ENCODE measurements at places on chromosomes 6 and 20.

GRCh38 chr20:3158968-3159431 lies 665 bp downstream of the FASTKD5 start:
- DNase-seq, result no peak

- DNase-seq, result no peak
Measured at GRCh38 chr6:66902457-66902856, 1195.4 kb upstream of the EYS start.

DNA sequence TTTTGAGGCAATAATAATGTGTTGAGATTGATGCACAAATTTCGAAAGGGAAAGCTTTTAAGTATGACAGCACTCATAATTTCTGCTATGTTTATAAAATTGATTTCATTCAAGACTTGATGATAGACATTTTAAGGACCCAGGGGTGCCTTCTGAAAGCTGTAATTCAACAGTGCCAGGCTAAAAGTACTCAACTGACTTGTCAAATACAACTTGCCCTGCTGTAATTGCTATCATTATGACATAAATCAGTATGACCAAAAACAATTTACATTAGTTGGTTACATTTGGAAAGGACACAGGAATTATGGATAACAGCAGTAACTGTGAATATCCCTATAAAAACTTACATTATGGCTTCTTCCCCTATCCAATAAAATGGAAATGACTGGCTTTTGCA lies 178.9 kb downstream of the MMUT start:
- DNase-seq, result no peak

DNA sequence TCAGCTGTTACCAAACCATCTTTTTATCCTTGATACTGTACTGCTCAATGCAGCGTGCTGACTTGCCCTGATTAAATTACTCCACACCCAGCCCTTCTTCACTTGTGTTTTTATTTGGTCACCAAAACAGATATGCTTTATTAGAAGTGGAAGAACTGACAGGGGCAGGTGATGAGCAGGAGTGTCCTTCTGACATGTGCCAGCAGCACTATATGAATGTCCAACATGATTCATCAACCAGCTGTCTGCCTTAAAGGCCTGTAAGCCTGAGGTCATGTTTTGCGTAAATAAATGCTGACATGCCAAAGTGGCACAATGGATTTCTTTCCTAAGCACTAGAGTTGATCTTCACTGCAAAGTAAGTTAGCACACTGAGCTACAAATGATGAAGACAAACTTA lies 15.4 kb downstream of the POPDC3 start:
- no peak for DNase-seq

DNA sequence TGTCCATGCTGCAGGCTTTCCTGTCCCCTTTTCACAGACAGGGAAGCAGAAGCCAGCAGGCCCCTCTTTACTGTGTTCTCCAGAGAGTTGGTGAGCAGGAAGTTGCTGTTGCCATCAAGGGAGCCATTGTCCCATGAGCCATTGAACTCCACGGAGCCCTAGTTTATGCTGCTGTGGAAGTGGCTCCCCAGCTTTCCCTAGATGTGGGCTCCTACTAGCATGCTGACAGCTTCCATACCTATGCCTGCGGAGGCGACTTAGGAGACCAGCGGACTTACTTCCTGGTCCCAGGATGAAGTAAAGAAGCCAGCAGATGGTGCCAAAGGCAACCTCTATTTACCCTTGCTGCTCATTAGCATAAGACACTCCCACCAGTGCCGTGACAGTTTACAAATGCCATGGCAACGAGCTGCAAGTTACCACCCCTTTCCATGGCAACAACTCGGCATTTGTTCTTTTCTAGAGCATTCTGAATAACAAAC lies 30.8 kb upstream of the FKBP1A start:
- no peak for DNase-seq

- no peak for DNase-seq
Measured at GRCh38 chr6:164924674-164925073, 384.7 kb downstream of the C6orf118 start.

GRCh38 chr6:157267654-157268053 lies 55.7 kb downstream of the TMEM242 start:
- DNase-seq, result no peak

- no peak for DNase-seq
Measured at GRCh38 chr6:56759521-56759920, 116.8 kb upstream of the DST start.

GRCh38 chr6:7769702-7770101 lies 43.8 kb downstream of the BMP6 start:
- DNase-seq, result peak; percentile 43

DNA sequence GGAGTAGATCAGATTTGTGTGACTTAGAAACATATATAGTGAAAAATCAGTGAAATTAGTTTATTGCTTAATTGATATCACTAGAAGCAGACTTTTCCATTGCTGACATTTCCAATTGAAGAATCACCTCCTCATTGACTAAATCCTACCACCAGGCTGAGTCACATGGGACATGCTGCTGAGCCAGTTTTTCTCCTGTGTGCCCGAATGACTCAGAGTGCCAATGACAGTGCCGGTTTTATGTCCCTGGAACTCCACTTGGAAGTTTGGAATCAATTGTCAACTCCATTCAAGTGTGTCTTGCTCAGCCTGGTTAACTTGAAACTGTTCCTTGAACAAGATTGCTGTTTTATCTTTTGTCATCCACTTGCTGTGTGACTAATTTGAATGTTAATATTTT lies 316.1 kb upstream of the PRDM1 start:
- DNase-seq, result no peak

- no peak for DNase-seq
Measured at GRCh38 chr6:3943331-3943765, 94.2 kb downstream of the FAM50B start.

- DNase-seq, result no peak
Measured at GRCh38 chr20:50442512-50442911, 67.7 kb upstream of the PTPN1 start.

- no peak for DNase-seq
Measured at GRCh38 chr6:13308332-13308731, 20.0 kb downstream of the TBC1D7 start.

DNA sequence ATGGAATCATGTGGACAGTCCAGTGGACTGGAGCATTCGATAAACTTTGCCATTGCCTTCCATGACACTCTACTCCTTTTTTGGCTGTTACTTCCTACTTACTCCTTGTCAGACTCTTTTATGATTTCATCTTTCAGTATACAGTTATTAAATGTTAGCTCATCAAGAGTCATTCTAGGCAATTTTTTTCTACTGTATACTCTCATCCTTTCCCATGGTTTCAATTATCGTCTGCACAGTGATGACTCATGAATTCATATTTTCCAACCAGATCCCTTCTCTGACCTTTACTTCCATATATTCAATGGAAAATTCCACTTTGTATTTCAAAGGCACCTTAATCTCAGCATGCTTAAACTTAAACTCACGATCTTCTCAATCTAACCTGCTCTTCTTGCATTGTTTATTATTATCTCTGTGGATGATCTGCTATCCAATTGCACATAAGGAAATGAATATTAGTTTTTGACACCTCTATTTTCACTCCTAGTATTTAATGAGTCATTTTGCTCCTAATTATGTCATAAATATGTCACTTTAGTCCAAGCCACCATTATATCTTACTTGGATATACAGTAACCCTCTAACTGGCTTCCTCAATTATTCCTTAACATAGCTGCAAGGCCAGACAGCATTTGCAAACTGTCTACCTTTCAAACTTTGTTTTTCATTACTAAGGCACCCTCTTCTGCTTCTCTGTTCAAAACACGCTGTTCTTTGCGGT lies 427.5 kb downstream of the PHF3 start:
- peak; percentile 7 for DNase-seq

- DNase-seq, result peak; percentile 58
Measured at GRCh38 chr6:51959744-51960383, 127.5 kb downstream of the PKHD1 start.

DNA sequence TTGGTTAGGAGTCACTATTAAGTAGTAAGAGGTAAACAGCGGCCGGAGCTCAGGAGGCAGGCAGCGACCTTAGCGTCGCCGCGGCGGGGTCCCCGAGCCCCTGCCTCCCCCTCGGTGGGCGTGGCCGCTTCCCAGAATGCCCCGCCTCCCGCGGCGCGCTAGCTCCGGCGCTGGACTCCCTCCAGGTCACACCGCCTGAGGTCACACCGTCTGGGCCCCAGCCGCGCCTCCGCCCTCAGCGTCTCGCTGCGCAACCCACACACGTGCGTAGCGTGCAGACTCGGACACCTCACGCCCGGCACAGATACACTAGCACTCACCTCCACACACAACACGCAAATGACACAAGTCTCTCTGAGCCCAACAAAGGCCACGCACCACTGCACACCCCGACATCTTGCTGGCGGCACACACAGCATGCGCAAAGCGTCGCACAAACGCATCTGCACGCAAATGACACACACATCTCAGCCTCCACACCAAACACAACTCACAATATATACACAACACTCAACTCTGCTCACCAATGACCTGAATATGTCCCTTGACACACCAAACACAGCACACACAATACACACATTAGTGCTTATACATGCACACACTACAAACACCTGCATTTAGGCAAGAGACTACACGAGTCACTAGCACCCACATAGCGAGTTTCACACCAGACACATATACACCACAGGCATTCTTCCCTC lies 17.6 kb upstream of the CDKN1A start:
- DNase-seq, result no peak

DNA sequence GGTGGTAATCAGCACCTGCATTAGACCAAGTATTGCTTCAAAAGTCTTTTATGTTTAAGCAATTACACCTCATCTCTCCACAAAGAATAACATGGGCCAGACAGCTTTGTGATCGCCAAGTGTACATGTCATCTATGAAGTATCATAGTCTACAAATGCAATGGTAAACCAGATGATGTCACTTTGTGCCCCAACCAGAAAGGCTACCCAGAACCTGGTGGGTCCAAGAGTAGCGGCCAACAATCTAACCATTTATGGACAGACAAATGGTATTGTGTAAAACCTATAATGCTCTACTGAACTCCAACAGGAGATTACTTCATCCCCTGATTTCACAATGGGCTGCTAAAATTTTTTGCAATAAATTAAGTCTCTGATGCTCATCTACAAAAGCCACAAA lies 295.9 kb downstream of the GMDS start:
- DNase-seq, result no peak

GRCh38 chr6:45637056-45637455 lies 259.3 kb upstream of the SUPT3H start:
- DNase-seq, result no peak

GRCh38 chr20:19079536-19080299 lies 132.7 kb upstream of the SLC24A3 start:
- DNase-seq, result no peak

DNA sequence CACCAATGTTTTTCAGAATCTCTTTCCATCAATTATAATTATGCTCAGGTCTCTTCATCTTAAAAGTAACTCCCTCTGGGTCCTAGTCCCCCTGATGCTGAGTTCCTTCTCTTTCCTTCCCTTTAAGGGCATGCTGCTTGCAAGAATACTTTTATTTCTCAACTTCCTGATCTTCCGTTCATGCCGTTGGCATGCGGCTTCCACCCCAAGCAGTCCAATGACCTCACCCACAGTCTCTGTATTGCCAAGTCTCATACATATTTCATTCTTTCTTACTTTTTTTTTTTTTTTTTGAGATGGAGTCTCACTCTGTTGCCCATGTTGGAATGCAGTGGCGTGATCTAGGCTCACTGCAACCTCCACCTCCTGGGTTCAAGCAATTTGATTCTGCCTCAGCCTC lies 83.5 kb downstream of the NDUFAF5 start:
- DNase-seq, result no peak

DNA sequence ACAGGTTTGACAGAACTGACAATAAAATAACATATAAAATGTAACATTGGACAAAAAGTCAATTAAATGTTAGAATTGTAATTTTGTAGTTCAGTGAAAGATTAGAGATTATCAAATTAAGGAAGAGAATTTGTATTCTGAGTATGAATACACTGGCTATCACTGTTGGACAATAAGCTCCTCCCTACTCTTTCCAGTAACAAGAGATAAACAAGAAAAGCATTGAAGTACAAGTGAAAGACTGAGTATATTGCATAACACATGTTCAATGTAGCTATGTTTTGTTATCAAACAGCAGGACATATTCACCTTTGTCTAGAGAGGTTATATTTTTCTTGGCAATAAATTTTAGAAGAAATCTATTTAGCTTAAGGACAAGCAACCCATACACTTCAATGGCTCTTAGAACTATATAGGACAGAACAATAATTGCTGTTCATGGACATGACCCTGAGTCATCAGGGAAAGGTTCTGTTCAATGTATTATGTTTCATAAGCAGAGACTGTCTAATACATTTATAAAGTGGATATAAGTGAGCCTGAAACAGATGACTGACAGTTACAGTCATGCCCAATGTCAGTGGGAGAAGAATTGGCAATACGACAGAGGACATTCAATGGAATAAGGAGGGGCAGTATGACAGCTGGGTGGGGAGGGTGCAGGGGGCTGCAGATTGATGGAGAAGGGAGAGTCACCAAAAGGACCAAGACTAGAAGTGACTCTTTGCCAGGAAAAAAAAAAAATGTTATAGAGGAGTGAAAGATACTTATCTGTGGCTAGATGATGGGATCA lies 520.4 kb downstream of the FRK start:
- DNase-seq, result no peak

DNA sequence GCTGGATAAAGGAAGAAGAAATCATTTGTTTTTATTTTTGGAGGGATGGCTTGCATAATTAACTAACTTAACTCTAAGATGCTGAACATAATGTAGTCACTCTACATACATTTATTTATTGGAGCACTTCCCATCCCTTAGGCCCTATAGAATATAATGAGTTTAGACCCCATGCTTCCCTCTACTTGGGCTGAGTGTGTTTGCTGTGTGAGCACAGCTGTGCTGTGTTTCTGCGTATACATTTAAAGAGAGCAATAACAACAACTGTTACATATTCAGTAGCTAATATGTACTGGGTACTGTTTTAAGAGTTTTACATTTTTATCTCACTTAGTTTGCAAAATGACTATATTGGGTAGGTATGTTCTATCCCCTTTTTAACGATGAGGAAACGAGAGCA lies 736.6 kb upstream of the NRSN1 start:
- no peak for DNase-seq

DNA sequence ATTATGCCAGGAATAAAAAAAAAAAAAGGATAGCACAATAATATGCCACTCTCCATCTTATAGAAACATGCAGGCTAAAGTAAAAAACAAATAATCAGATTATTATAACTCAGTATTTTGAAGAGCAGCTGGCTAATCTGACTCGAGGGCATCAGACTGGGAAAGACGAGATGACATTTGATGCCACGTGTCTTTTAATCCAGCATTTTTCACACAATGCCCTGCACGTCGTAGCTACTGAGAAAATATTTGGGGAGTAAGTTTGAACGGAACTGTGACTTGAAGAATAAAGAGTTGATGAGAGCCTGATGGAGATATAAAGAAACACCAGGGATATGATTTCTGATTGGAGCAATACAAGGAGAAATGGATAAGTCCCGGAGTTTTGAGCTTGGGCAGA lies 237.7 kb downstream of the ARID1B start:
- DNase-seq, result no peak

GRCh38 chr20:48819821-48820648 lies 7.8 kb downstream of the PREX1 start:
- no peak for DNase-seq

DNA sequence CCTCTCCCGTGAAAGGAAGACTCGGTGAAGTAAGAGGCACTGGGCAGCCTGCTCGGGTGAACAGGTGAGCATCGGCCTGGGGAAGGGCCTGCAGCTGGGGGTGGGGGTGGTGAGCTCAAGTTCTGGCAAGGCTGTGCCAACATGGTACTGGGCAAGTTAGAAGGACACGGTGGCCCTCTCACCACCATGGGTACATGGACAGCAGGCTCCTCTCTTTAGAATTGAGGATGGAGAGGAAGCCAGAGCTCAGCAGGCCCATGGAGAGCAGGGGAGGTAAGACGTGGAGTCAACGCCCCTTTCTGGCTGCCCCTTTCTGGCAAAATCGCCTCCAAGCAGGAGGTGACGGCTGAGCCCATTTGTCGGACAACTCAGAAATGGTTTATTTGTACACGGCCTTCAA lies 135.6 kb downstream of the ANKRD60 start:
- no peak for DNase-seq
